GM19239 (cell line): ENCODE measurements at places on chromosomes 3 and 15.

GRCh38 chr3:13092621-13093617, 19.7 kb upstream of the IQSEC1 start:
- DNase-seq: no peak

DNA sequence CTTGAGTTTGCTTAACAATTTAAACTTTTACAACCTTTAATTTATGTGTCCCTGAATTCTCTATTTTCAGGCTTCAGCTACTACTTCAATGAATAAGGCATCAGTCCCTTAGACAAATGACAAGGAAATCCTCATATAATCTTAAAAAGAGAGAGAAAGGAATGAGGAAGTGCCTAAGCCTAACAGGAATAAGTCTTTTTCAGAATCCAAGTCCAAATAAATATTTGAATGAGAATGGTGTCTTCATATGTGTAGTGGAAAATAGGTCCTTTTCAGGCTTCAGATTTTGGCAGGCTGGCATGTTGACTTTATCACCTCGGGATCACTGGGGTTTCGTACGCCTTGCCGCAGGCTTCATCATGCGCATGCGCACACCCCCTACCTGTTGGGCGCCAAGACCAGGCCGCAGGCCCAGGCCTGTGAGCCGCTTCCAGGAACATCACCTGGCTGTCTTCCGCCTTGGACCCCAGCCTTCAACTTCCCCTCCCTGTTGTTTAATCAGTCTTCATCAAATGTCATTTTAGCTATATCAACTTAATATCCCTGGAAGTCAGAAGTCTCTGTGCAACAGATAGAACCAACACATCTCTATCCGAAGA, 334.5 kb downstream of the SOX2 start:
- DNase-seq: no peak

GRCh38 chr3:194833114-194833910, 147.6 kb downstream of the FAM43A start:
- no peak for DNase-seq

- DNase-seq: no peak
These were observed 20.0 kb upstream of the SPESP1 start for GRCh38 chr15:68910341-68910740.

DNA sequence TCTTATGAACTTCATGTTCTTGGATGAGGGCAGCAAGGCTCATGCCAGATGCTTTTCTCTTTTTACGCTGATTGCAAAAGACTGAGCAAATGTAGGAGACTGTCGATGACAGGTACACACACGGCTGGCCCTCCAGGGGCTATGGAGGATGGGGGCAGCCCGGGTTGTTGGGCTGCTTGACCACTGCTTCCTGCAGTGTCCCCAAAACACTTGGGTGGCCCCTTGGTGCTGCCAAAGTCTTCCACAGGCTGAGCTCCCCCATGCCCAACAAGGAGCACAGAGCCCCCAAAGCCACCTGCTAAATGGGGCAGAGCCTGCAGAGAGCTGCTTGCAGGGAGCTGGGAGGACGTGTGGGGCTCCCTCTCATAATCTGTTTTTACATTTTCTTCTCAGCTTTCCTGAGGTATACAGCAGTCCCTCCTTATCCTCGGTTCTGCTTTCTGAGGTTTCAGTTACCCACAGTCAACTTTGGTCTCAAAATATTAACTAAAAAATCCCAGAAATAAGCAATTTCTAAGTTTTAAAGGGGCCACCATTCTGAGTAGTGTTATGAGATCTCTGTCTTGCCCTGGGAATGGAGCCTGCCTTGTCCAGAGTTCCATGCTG, 7.3 kb downstream of the PRR23E start:
- DNase-seq: no peak

GRCh38 chr3:150158943-150159625, 188.4 kb upstream of the PFN2 start:
- no peak for DNase-seq

DNA sequence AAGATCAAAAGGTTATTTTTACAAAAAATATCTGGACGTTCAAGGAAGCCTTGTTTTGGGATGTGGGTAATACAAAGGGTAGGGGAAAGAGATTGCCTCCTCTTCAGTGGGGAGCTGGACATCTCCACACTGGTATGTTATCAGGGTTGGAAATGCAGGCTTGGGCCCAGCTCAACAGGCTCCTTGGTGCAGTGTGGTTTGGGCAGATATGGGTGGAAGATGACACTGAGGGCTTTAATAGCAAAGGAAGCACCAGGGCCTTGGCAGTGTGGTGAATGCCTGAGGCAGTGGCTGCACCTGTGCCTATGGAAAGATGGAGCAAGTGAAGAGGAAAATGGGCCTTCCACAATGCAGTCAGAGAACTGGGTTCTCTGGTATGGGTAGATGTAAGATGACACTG, 11.2 kb upstream of the MED12L start:
- no peak for DNase-seq

DNA sequence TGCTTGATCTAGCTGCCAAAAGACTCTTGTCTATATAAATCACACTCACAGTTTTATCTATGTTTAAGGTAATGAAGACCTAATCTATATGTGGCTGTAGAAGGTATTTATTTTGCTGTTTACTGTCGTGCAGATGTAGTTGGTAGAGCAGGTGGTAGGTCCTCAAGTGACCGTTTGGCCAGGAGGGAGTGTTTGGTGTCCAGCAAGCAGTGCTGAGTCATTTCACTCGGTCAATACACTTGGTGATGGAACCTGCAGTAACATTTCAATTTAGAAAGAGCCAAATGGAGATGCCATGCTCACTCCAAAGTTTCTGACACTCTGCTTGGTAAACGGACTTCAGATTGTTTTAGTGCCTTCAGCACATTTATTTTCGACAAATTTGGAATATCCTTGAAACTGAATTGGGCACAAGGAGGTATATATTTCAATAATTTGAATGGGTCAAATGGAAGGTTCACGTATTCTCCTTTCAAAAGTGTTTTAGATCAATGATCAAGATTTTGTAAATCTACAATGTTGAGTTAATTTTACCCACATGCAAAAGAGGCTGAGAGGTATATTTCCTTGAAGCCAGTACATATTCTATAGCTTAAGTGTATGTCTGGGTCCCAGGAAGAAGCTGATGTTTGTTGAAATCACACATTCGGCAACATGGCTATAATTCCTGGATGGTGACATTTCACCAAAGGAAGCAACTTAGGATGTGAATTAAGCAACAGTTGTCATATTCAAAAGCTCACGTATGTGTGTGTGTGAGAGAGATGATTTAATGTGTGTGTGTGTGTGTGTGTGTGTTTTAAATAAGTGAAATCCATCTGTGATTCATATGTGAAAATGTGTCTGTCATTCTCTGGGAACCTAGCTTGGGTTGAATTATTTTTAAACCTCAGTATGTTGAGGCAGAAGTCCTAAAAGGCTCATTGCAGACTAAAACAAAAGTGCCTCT, 7.7 kb upstream of the CX3CR1 start:
- no peak for DNase-seq

DNA sequence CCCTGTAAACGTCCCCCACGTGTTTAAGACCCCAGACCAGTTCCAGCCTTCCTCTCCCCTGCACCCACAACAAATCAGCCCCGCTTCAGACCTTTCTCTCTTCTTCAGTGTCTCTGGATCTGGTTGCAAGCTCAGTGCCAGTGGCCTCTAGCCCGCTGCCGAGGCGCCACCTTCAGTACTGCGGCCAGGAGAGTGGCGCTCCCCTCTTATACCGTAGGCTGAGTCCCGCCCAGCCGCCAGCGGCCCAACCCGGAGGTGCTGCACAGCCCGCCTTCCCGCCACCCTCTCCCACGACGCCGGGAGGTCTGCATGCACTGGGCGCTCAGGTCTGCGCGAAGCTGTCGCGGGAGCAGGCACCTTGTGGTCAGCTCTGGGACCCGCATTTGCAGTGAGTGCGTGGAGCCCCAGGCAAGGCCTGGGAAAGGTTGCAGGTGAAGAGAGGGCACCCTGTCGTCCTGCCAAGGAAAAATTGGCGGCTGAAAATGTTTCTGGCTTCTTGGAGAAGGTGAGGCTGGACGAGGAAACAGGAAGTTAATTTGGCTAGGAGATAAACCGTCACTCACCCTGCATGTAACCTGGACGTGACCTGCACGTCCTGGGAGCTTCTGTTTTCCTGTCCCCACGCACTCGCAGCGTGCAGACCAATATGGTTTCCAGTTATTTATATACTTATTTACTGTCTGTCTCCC, at the start of gene C2CD4B:
Gene C2CD4B, minus strand, starts transcription at position 182 of the 689 bp plus-strand sequence. CDS start 301 bp downstream, outside the sequence.
- DNase-seq: no peak

GRCh38 chr3:159763011-159763601, 225.5 kb upstream of the IL12A start:
- DNase-seq: no peak

GRCh38 chr15:87761736-87762509, 494.6 kb downstream of the NTRK3 start:
- DNase-seq: no peak

DNA sequence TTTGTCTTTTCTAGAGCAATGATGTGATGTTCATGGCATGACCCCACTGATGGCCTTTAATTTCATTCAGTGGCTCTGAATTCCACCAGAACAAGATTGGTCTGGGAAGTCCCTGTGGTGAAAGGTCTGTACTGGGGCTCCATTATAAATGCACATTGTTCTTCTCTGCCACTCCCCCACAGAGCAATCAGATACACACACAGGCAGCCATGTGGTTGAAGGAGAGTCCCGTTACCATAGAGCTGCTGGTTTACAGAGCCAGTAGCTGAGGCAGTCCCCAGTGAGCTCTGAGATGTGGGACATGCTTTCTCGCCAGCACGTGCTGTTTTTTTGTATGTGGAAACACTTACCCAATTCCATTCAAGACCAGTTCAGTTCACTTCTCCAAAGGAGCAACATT, 172.7 kb upstream of the TRIM42 start:
- no peak for DNase-seq

DNA sequence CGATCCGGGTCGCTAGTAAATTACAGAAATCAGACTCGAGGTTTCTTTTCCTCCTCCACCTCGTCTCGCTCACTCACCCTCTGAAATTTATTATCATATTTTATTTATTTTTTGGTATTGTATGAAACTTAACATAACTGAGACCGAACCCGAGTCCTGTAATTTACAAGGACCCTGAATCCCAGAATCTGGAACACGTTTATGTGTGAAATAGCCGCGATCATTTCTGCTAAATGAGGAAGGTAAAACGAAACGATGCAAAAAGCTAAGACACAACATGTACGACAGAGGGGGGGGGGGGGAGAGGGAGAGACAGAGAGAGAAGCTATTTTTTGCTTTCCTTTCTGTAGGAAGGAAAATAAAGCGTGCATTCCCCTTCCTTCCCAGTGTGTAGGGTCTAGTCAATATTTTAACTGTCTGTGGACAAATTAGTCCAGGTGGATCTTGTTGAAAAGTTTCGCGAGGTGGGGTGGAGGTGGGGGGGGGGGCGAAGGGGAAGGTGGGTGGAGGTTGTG, 1.6 kb downstream of the BBX start:
- DNase-seq: no peak

DNA sequence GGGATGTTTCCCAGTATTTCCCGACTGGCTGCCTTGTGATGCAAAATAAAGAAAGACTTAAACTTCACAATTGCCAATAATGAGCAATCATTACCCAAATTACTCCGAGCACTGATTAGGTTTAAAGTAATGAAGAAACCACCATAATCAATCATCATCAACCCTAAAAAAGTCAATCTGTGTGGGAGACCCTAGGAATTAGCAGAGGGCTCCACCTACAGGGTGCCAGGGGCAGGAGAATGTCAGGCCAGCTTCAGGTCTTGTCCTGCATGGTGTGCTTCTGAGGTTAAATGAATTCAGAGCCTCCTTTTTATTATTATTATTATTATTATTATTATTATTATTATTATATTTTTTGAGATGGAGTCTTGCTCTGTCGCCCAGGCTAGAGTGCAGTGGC, 478.0 kb upstream of the ARRDC4 start:
- DNase-seq: no peak

DNA sequence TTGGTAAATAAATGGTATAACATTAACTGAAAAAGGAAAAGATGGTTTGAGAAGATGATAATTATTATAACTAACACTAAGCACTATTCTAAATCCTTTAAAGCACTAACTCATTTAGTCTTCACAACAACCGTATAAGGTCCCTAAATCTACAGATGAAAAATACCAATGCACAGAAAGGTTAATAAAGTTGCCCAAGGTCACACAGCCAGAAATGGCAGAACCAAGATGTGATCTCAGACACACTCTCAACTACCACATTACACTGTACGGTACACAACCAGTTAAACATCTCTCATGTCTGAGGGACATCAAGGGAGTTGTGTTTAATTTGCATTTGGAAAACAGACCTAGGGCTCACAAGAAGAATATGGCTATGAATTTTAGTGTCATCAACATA, 23.1 kb downstream of the RAB27A start:
- no peak for DNase-seq
